ENCODE measurements at places on chromosomes 7 and 10. TPM values are rescaled to one million over a fixed set of nuclear protein-coding genes. Genes with fewer than 3 reads are reported as not detected.

Gene FGFR2
- total RNA-seq, result 50.6 TPM

Gene ZP3
- 2.1 TPM for total RNA-seq

Gene SPDYE2
- not detected for total RNA-seq

Gene NRF1
- total RNA-seq, result 19.6 TPM

Gene FBXO24
- 1.2 TPM for total RNA-seq

Gene SPDYE8
- total RNA-seq, result not detected
